ENCODE measurements at places on chromosomes 16 and 17.

- no peak for DNase-seq
Measured at GRCh38 chr16:50521246-50521900, 26.8 kb upstream of the NKD1 start.

GRCh38 chr17:35801583-35802224, 6.3 kb upstream of the MMP28 start:
- peak; percentile 48 for DNase-seq

DNA sequence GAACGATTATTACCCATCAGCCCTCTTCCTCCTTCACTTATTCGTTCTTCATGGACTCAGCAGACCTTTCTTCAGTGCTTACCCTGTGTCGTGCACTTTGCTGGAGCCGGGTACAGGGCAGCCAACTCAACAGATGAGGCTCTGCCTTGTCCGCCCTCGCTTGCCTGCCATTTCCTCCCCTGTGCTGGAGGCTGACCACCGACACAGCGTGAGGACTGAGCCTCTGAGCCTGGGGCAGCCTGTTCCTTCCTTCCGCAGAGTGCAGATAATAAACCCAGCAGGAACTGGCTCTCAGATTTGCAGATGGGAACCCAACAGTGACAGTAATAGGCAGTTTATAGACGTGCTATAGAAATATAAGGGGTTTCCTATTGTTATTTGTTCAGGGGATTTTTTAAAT, 7.0 kb upstream of the SLC39A11 start:
- DNase-seq: no peak

DNA sequence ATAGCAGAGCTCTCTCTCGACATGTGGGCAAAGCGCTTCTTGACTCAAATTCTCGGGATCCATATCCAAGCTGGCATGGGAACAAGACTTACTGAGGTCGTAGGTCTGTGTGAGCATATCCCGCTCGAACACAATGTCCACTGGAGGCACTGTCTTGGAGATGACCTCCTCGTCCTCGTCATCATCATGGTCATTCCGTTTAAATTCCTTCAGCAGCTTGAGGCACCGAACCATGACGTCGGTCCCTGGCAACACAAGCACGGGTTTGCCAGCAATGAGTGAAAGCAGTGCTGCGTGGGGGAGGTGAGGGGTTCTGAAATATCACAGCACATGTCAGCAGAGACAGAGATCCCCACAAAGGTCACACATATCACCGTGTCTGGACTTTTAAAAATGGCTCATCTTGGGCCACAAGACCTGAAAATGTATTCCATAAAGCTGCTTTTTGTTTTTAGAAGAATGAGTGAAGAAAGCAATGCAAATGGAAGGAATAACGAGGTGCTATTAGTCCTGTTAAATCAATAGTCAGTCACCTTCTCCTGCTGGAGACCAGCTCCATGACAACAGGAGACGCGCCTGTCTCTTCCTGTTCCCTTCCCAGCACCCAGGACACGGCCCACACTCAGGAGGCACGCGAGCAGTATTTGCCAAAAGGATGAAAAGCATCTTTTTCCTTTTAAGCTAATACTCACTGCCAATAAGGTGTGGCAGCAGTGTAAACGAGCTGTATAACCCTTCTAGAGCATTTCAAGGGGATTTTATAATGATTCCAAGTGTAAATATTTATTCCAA, 37.9 kb downstream of the GTF3C1 start:
- no peak for DNase-seq

GRCh38 chr16:88403794-88404581, 21.2 kb downstream of the ZNF469 start:
- DNase-seq: no peak

- DNase-seq: no peak
Measured at GRCh38 chr17:80689129-80689619, 144.5 kb downstream of the RPTOR start.

- peak; percentile 3 for DNase-seq
Measured at GRCh38 chr16:23509782-23510163, 521 bp downstream of the GGA2 start.

DNA sequence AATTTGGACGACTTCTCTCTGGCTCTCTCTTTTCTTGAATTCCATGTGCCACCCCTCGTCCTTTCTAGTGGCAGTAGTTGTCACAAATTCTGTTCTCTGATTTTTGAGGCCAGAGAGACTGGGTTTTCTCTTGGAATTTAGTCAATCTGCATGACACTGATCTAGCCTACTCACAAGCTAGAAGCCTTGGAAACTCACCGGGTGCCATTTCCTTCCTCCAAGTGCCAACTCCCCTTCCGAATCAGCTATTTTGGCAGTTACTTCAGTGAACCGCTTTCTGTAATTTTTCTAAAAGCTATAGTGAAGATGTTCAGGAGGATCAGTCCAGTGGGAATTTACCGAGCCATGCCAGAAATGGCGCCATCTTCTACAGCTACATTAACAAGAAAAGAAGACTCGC, 228.9 kb downstream of the PMP22 start:
- no peak for DNase-seq

DNA sequence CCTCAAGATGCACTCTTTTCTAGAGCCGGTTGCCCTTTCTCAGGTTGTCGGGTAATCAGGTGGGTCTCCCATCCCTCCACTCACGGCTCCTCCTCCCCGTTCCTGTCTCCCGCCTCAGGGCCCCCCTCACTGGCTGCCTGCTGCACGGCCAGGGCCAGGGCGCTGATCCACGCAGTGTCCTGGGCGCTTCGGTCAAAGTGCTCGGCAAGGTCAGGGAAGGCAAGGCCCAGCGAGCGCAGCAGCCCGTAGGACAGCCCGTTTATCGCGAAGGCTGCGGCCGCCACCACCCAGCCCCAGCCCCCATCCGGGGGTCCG, 753 bp downstream of the SLC16A11 start:
- DNase-seq: no peak

DNA sequence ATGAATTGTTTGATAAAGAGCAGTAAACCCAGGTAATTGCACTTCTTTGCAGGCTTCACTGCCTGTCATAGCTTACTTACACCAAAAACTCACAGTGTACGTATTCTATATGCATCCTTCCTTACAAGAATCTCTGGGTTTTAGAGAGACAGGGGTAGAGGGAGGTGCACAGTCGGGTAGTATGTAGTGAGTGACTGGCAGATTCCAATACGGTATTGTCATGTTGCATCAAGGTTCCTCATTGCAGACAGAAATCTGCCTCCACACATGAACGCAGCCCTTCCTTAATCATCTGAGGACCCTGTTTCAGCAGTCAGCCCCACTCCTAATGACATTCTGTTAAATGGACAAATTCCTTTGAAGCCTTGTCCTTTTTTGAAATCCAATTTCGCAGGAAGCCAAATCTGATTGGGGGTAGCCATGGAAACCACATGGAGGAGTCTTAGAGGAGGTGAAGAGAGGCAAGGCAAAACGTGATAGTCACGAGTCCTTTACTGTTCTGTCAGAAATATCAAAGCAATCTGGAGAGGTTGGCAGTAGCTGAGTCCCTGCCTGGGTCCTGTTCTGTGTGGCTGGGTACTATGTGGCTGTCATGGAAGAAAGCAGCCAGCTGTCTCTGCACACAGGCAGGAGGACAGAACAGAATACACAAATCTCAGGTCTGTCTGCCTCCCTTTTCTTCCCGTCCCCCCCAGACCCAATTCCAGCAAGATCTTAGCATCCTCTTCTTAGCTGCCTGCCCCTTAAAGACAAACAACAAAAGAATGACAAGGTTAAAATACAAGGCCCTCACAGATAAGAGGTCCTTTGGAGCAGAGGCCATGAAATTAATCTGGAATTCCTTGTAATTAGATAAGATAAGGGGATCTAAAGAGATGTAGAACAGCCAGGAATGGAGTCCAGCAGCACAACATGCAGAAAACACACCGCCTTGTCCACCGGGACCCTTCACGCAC, 3.1 kb upstream of the SKAP1 start:
- DNase-seq: no peak

DNA sequence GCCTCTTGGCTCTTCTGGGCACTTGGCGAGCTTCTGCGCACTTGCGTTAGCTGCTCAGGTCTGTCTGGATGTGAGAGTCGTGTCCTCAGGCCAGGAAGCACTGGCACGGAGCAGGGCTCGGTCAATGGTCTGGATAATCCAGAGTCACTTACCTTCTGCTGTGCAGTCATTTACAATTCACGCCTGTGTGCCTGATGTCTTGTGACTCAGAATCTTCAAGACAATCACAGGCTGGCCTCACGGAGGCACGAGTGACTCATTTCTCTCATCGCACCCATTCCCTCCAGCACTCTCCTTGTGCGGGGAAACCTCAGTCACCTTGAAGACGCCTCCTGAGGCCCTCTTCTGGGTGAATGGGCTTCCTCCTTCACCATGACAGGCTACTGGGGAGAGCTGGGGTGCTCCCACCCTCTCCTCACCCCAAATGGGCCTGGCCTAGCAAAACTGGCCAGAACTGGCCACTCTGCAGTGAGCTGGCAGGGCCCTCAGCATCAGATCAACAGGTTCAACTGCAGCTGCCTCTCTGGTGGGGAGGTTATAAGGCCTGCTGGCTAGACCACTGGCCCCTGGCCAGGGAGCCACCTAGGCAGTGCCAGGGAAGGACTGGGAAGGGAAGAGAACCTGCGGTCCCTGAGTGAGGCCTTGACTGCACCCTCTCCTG, 1.9 kb upstream of the CAPN15 start:
- DNase-seq: no peak

DNA sequence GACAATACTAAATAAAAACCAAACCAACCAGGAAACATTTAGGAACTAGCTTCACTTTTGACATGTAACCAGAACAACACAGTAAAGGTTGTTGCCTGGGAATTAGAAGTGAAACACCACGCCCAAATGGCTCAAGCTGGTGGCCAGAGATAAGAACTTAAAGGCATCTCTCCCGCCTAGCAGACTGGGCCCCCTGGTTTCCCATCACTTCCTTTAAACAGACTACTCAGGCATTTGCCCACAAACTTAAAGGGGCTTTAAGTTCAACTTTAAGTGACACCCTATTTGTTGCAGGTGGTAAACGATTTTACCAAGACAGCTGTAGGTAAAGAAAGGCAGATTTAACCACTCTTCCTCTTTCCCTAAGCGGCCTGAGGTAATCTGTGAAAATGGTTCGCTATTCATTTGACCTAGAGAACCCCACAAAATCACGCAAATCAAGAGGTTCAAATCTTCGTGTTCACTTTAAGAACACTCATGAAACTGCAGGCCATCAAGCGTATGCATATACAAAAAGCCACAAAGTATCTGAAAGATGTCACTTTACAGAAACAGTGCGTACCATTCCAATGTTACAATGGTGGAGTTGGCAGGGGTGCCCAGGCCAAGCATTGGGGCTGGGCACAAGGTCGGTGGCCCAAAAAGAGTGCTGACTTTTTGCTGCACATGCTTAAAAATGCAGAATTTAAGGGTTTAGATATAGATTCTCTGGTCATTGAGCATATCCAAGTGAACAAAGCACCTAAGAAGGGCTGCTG, 40.8 kb upstream of the BPTF start:
- DNase-seq: no peak
